ENCODE measurements at places on chromosomes 7 and 10. TPM values are rescaled to one million over a fixed set of nuclear protein-coding genes. Genes with fewer than 3 reads are reported as not detected.
A peak's percentile ranks its signal among the peaks of the same experiment; 100 is the strongest.

DNA sequence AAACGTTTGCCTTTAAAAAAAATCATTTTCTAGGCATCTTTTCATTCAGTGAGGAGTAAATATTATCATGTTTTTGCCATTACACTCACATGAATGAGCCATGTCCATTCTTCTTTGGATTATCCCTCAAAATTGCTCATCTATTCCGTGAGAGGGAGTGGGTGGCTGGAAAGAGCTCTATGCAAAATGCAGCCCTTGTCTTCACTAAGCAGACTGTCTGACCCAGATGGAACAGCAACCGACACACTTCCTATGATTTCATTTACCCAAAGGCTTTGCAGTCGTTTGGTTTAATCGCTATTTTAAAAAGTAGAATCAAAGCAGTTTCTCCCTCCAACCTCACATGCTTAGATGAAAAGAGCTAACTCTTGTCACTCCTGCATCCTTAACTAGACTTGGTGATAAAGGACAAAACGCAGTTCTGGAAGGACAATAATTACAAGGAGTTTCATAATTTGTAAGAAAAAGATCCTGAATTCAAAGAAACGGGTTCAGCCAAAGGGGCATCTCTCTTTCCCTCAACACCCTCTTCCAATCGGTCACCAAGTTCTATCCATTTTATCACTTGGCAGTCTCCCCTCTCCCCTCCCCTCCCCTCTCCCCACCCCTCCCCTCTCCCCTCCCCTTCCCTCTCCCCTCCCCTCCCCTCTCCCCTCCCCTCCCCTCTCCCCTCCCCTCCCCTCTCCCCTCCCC is 198.1 kb upstream of the STK17A start:
- DNase-seq: no peak

DNA sequence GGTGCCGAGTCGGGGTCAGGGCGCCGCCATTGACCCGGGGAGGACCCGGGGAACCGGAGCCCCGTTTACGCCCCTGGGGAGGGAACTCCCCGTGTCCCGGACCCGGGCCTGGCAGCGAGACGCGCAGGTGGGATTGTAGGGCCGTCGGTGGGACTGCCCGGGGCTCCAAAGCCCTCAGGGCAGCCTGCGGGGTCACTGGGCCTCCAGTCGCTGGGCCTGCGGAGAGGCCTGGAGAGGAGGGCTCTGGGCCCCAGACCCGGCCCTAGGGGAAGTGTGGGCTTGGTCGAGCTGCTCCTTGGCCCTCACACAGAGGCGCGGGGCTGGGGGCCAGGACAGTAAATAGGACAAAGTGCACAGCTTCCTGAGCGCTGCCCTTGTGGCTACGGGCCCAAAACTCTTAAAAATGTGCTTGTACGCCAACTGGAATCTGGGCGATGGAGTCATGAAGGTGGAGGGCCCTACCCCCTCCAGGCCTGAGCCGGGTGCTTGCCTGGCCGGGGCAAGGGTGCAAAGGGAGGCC is 657 bp downstream of the ECHDC3 start:
- DNase-seq: no peak

- no peak for DNase-seq
Measured at GRCh38 chr10:54002077-54002476, 799.0 kb downstream of the PCDH15 start.

DNA sequence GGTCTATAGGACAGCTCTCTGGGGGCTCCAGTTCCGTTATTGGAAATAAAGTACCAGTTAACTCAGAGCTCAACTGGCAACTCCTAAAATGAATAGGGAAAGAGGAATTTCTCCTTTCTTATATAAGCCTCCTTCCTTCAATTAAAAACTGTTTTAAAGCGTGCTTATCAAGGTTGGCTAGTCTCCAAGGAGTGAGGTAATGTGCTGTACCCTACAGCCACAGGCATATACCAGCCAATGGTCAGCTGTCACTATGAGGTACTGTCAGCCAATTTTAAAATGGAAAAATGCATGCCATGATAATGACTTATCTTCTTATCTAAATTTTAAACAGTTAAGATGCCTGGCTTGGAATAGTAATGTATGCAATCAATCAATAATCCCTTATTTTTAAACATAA is 76.2 kb downstream of the PLCE1 start:
- no peak for DNase-seq

DNA sequence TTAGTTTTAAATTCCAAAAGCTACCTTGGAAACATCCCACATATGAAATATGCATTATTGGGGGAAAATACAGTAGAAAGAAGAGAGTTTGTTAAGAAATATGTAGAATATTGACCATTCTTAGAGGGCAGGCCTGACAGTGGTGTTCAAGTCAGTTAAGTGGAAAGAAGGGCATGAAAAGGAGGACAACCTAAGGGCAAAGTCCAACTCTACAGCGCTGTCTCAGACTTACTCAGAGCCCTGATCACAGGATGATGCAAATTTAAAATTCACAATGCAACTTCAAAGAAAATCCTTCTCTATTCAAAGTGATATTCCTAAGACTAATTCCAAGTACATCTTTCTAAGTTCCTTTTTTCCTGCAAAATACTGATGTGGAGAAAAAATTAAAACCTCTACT is 139.1 kb upstream of the LRRTM3 start:
- DNase-seq: no peak

GRCh38 chr7:83581667-83582435 is 67.1 kb downstream of the SEMA3E start:
- DNase-seq: no peak

GRCh38 chr10:102713539-102713813 is 721 bp downstream of the ARL3 start:
- DNase-seq: no peak

GRCh38 chr10:102918817-102919245 is 737 bp downstream of the CNNM2 start:
- DNase-seq: peak; percentile 81

DNA sequence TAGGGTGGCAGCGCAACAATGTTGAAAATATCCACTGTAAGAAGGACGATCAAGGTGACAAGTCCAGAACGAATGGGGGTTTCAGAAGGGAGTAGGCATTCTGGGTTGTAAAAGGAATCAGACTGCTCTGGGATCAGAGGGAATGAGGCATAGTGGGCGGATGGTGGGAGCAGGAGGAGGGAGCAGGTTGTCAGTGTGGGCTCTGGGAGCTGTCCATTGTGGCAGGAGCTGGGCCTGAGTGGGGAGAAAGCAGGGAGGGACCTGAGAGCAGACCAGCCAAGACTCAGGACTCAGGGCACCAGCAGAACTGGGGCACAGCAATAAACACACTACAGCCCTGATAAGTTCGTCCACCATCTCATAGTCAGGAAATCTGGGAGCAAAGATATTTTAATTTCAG is 292.6 kb upstream of the MKI67 start:
- DNase-seq: no peak

GRCh38 chr10:15461353-15462108 is 90.4 kb upstream of the FAM171A1 start:
- DNase-seq: no peak

DNA sequence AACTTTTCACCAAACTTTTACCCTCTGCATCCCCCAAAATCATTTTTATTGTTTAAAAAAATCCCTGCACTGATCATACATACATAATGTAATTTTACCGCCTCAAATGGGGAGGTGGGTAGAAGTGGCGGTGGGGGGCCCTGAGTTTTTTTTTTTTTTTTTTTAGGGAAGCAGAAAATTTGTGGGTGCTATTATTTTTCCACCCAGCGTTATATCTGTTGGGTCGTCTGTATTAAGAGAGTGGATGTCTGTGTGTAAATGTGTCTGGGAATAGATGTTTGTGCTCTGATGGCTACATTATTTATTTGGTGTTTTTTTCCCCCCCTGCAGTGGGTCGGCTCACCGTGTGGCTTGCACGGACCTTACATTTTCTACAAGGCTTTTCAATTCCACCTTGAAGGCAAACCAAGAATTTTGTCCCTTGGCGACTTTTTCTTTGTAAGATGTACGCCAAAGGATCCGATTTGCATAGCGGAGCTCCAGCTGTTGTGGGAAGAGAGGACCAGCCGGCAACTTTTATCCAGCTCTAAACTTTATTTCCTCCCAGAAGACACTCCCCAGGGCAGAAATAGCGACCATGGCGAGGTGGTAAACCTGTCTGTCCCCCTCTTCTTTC is 438 bp downstream of the ARID5B start:
- no peak for DNase-seq

GRCh38 chr7:105249216-105249615 is 139.5 kb downstream of the SRPK2 start:
- no peak for DNase-seq

DNA sequence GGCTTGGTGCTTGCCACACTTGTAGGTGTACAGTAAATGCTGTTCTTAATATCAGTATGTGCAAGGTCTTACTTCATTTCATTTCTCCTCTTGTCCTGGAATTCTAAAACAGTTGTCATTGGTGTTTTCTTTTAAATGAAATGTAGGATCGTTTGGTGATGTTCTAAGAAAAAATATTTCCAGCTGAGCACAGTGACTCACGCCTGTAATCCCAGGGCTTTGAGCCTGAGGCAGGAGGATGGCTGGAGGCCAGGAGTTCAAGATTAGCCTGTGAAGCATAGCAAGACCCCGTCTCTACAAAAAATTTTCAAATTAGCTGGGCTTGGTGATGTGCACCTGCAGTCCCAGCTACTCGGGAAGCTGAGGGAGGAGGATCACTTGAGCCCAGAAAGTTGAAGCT is 32.6 kb upstream of the ELN start:
- DNase-seq: no peak

DNA sequence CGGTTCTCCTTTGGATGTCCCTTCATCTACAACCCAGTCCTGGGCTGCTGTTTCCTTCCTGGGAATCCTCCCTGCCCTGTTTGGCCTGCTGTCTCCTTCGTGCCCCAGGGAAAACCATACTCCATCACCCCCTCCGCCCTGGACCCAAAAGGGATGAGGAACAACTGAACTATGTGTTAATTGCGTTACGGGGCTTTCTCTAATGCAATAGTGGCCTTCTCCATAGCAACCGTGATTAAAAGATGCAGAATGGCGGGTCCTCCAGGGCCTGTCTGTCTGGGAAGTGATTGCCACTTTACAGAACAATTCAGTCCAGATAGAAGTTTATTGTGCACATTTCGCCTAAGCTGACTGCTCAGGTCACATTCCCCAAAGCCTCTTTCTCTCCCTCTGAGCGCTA is 112.0 kb upstream of the FGFR2 start:
- no peak for DNase-seq

DNA sequence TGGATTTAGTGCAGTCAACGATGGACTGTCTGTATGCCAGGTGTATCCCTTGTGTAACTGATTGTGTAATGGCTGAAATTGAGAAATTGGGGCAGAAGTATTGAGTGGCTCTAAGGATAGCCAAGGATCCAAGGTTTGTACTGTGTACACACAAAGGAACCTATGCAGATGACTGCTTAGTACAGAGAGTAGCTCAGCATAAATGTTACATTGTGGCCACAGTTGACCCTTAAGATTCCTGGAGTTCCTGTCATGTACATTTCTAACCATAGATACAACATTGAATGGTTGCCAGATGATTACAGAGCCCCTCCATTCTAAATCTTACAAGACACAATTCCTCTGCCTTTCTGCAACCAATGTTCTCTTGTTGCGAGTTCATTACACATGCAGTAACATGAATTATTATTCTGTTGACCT is 25.3 kb downstream of the CCDC126 start:
- DNase-seq: no peak

GRCh38 chr10:28836435-28836743 is 159.1 kb downstream of the BAMBI start:
- DNase-seq: no peak

GRCh38 chr7:1176891-1177373 is 16.9 kb upstream of the ZFAND2A start:
- peak; percentile 95 for DNase-seq

- no peak for DNase-seq
Measured at GRCh38 chr10:12200850-12201249, 4.9 kb downstream of the CDC123 start.

GRCh38 chr10:49311555-49312236 is 12.7 kb downstream of the C10orf71 start:
- no peak for DNase-seq

- DNase-seq: no peak
Measured at GRCh38 chr7:156069891-156070290, 257.6 kb upstream of the SHH start.

GRCh38 chr7:108189733-108190388 is 59.7 kb upstream of the LAMB4 start:
- no peak for DNase-seq

DNA sequence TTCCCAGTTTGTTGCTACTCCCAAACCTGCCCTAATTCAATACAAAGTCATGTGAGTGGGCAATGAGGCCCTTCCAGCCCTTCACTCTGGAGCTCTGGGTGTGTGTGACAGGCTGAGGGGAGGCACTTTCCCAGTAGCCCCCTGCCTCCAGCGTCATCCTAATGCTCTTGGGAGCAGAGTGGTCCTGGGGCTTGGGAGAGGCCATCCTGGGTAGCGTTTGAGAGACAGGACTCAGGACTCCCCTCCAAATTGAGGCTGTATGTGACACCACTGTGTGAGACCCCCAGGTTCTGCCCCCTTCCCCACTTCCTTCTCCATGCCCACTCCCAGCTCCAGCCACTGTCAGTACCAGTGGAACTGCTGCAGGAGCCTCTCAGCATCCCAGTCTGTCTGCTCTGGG is 6.5 kb upstream of the CRYGN start:
- DNase-seq: no peak

- DNase-seq: no peak
Measured at GRCh38 chr7:1447551-1448244, 11.6 kb downstream of the MICALL2 start.

- no peak for DNase-seq
Measured at GRCh38 chr7:151327659-151328058, 14.0 kb upstream of the NUB1 start.

DNA sequence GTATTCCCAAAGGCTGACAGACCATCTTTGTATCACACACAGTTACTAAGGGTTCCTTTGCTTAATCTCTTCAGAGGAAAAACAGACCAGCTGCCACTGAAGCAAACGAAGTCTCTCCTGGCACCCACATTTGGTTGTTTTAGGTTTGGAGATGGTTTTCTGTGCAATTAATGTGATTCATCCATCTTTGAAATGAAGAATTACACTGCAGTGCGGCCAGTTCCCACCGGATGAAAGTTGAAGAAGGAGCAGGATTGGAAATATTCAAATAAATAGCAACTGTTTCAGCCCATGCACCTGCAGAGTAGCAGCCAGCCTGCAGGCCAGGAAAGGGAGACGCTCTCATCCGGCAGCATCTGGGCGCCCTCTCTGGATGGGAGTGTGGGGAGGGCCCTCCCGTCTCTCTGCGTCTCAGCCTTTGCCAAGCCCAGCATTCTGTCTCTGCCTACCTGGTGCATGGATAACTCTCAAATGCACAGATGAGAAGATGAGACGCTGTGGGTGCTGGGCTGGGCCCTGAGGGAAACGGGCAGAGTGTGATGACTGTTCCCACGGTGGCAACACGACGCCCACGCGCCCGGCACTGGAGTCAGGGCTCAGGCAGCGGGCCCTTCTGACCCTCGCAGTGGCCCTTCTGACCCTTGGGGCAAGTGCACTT is 214.0 kb downstream of the PTPRN2 start:
- no peak for DNase-seq

OPALIN gene
- total RNA-seq: not detected

PHYH gene
- total RNA-seq: 12.8 TPM

ANKRD16 gene
- 10.8 TPM for total RNA-seq

FAM237B gene
- total RNA-seq: not detected

POLD2 gene
- total RNA-seq: 286 TPM

NEUROD6 gene
- total RNA-seq: not detected

GNAT3 gene
- not detected for total RNA-seq

EPHB6 gene
- total RNA-seq: 7.3 TPM

GALNT17 gene
- total RNA-seq: not detected

BTRC gene
- 19.0 TPM for total RNA-seq

INSYN2A gene
- not detected for total RNA-seq
